Stimulated activated CD8-positive, alpha-beta memory T cell treated with anti-CD3 and anti-CD28 coated beads, Interleukin-4, amount 100 ng/mL, for 24 hours (primary cell): ENCODE measurements at places on chromosomes 5 and 9.

DNA sequence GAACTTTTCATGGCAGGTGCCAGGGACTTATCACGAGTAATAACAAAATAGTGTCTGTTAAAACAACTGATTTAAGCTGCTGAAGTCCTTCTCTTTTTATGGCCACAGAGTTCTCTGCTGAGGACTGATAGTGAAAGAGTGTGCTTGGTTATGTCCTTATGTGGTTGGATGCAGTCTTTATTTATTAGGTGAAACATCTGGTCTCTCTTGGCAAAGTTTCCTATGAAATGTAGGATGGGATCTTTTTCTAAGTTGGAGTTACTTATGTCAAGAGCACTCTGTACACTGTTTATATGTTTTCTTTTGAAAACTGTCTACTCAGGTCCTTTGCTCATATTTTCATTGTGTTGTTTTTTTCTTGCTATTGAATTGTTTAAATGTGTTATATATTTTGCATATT lies 1816.1 kb upstream of the C9orf72 start:
- no peak for DNase-seq

DNA sequence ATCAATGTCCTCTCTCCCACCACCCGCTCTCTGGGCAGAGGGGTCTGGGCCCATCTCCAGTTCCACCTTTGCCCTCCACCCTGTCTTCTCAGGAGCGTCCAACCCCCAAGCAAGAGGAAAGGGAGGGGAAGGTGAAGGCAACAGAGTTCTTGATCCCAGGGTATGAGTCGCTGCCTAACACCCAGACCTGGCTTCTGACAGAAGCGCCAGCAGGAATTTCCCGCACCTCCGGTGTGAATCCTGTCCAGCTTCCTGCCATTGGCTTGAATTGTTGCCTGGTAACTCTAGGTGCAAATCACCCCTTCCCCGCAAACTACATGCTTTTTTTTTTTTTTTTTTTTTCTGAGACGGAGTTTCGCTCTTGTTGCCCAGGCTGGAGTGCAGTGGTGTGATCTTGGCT lies 84.2 kb upstream of the IER5L start:
- DNase-seq, result no peak

- DNase-seq, result no peak
Observed at GRCh38 chr5:137453483-137454080, 45.5 kb downstream of the SPOCK1 start.

- DNase-seq, result no peak
Observed at GRCh38 chr5:143213231-143213850, 190.1 kb downstream of the NR3C1 start.

- no peak for DNase-seq
Observed at GRCh38 chr5:72537166-72537565, 30.0 kb upstream of the ZNF366 start.
